T-helper 2 cell (primary cell): ENCODE measurements at places on chromosomes 5 and 9.

GRCh38 chr5:67164856-67165525 lies 31.6 kb downstream of the CD180 start:
- no peak for DNase-seq

- no peak for DNase-seq
Measured at GRCh38 chr5:179331591-179332375, 13.5 kb downstream of the ADAMTS2 start.

- no peak for DNase-seq
Measured at GRCh38 chr5:143220748-143221251, 182.7 kb downstream of the NR3C1 start.

DNA sequence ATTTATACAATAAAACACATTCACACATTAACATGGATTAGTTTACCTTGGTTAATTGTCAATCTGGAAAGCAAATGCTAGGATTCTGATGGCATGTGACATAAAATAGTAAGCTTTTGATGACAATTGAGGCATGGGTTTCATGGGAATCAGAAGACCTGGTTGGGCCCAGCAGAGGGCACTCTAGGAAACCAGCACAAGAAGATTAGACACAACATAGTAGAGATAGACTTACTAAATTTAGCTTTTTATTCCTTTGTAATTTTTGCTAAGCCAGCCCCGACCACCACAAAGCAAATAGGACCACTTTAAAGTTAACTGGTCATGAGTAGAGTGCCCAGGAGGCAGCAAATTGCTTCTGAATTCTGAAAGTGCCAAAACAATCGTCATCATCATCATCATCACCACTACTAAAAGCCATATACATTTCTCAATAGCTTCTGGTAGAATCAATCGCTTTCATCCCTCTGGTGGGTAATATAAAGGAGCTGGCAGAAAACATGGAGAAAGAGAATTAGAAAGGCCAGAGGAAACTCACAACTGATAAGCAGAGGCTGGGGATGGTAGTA lies 163.2 kb downstream of the ARRDC3 start:
- no peak for DNase-seq

- no peak for DNase-seq
Measured at GRCh38 chr9:18379073-18379811, 94.7 kb upstream of the ADAMTSL1 start.

DNA sequence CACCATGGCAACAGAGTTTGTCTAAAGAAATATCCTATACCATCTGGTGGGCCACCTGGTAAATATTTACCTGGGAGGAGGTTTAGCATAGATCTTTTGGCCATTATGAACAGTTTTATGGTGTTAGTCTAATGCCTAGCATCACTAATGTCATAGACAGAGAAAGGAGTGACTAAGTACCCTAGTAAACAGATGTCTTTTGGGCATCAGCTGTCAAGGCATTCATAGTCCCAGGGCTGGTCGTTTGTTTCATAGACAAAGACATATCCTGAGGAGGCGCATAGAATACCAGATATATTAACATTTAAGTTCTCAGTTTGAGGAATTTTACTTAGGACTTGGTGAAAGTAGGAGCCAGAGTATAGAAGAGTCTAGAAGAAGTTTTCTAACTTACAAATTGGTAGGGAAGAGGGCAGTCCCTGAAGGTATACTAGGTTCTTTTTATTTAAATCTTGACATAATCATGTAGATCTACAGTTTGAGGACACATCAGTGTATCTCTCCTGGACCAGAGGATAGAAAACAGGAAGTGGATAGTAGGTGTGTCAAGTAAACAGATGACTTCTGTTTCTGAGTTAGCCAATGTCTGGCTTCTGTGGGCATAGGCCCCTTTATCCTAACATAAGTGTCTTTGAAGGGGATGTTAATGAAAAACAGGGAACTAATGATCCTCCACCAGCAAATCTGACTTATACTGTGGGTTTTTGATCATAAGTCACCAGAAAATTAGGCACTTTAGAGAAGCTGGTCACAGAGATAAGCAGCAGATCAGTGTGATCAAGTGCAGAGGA lies 105.0 kb upstream of the PRSS3 start:
- no peak for DNase-seq

DNA sequence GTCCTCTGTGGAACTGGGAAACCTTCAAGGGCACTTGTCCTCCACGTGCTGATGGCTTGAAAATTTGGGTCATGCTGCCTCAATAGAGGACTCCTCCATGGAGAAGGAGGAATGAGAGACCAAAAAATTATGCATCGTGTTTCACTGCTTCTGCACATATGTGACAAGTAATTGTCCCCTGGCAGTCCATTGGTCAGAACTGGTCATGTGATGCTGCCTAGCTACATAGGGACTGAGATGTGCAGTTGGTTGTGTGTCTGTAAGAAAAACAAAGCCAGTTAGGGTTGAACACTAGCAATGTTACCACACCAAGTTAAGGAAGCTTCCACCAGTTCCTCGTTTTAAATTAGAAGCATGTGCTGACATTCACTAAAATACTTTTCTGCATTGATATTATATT lies 201.9 kb upstream of the ANKH start:
- DNase-seq = no peak

GRCh38 chr9:135216236-135216635 lies 128.8 kb downstream of the OLFM1 start:
- DNase-seq = no peak

GRCh38 chr5:31982621-31983020 lies 191.5 kb downstream of the GOLPH3 start:
- DNase-seq = no peak
